ENCODE measurements at places on chromosomes 12 and 14. TPM values are rescaled to one million over a fixed set of nuclear protein-coding genes. Genes with fewer than 3 reads are reported as not detected.

GRCh38 chr12:130425698-130426245, 88.1 kb downstream of the PIWIL1 start:
- DNase-seq: no peak

DNA sequence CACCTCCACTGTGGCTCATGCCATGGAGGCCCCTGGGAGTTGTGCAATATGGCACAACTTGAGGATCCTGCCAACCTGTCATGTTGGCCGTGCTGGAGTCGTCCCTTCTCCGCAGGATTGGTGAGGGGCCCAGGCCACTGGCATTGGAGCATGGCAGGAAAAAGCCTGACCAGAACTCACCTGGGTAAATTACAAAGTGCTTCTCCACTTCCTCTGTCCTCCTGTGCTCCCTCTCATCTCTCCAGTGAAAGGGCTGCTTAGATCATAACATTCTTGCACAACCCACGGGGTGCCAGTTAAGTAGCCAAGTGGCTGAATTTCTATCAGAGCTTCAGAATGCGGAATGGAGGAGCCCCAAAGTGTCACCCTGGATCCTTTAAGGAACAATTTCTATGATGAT, 381.0 kb downstream of the DPF3 start:
- DNase-seq: no peak

DNA sequence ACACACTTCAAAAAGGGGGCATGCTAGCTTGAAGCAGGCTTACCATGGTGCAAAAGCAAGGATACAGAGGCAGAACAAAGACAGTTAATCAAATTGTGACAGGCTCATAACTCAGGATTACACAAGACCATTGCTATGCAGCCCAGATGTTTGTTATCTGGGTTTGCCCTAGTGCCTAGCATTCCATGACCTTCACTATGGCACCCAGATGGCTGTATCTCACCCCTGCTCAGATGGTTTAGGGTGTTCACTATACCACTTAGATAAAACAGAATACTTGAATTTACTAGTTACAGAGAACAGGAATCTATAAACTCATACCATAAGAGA, 56.2 kb downstream of the SDR9C7 start:
- DNase-seq: no peak

- DNase-seq: no peak
Observed at GRCh38 chr14:35385042-35385839, 19.3 kb downstream of the NFKBIA start.

DNA sequence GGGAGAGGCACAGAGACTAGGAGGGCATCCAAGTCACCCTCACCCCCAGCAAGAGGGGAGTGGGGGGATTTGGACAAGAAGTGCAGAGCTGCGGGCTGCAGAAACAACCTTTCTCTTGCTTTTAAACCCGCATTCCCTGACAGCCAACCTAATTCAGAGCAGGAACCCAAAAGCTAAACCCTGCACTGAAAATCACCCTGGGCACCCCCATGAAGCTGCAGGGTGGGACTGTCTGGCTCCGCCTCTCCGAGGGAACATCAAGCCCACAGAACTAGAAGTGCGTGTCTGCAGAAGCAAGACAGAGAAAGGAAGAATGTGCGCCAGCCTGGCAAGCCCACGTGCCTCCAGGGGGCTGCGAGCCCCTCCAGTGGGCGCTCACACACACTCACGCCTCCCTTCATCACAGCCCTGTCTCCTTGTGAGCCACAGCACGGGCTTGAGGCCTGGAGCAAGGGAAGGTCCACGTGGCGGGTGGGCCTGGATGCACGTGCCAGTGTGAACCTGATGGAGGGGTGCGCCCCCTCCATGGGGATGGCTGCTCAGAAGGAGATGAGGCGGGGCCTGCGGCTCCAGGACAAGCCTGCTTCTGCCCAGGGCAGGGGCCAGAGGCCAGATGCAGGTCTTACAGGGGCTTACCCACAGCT, 27.8 kb upstream of the PNMA1 start:
- DNase-seq: no peak

DNA sequence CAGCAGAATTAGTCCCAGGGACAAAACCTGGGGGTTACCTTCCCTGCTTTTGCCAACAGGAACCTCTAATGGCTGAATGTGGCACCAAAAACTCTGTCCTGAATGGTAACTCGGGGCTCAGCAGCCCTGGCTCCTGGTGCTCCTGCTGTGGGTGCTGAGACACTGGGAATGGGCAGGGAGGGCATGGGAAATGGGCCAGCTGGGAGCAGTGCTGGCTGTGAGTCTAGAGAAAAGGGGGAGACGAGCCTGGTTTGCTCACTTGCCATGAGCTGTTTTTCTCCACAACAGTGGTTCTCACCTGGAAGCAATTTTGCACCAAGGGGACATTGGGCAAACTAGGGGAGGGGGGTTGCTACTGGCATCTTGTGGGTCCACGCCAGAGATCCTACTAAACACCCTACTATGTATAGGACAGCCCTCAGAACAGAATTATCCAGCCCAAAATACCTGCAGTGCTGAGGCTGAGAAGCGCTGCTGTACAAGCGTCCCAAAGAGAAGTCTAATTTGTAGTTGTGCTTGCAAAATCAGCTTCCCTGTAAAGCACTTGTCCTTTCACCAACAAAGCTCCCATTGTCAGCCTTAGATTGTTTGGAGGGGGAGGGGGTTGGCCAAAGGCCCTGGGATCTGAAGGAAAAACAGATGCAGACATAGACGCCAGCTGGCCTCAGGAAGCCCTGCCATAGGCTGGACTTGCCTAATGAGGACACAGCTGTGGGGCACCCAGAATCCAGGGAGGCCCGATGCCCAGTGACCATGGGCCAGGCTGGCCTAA, 3.6 kb downstream of the LRRC74A start:
- no peak for DNase-seq

- no peak for DNase-seq
Observed at GRCh38 chr12:28563286-28563685, 373.0 kb downstream of the CCDC91 start.

- DNase-seq: no peak
Observed at GRCh38 chr12:88509347-88509746, 70.9 kb downstream of the KITLG start.

DNA sequence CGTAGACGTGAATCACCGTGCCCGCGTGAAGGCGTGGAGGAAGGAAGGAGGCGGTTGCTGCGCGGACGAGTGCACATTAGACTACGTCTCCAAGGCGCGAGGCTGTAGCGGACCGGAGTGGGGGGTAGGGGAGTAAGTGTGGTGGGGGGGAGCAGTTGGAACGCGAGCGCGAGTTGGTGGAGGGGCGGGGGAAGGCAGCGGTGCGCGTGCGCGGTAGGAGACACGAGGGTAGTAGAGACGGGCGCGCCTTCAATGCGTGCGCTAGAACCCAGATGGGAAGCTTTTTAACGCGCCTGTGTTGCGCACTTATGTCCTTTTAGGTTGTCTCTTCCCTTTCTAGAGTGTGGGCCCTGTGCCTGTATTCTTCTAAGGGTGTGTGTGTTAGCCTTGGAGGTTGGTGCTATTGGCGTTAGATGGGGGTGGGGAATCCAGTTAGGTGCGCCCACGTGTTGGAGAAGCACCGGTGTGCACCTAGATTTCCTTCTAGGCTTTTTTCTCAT, 604 bp downstream of the EIF4B start:
- DNase-seq: peak; percentile 50

GRCh38 chr12:25566202-25566949, 13.3 kb upstream of the LMNTD1 start:
- DNase-seq: no peak

DNA sequence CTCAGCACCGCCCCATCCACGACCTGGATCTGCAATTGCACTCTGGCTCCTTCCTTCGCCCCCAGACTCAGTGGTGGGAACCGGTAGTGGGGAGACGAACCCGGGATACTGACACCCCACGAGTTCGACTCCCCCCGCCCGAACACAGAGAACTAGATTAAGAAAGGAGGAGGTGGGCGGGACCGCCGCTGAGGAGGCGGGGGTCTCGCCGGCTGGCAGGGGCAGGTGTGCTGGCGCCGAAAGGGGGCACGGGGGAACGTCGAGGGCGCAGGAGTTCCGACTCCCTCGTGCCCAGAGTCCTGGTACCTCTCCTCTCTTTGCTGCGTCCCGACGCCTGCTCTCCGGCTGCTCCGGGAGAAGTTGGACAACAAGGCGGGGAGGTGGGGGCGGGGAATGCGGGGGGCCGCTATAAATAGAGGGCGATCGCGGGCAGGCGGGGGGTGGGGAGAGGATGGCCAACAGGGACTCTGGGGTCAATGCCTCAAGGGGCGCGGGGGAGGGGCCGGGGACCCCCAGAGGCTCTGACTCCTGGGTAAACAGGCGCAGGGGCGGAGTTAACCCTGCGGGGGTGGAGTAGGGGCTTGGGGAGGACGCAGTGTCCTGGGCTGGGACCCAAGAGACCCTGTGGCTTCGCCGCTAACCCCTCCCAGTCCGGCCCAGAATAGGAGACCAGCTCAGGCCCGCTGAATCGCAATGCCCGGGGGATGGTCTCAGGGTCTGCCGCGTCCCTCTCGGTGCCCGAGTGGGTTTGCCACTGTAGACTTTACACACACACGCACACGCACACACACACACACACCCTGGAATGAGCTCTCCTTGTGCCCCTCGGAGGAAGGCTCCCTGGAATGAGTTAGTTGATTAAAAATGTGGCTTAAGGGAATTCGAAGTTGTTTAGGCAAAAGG, 761 bp upstream of the NDRG2 start:
- DNase-seq: no peak

- DNase-seq: no peak
Observed at GRCh38 chr14:58492044-58492443, 64.5 kb downstream of the KIAA0586 start.

DNA sequence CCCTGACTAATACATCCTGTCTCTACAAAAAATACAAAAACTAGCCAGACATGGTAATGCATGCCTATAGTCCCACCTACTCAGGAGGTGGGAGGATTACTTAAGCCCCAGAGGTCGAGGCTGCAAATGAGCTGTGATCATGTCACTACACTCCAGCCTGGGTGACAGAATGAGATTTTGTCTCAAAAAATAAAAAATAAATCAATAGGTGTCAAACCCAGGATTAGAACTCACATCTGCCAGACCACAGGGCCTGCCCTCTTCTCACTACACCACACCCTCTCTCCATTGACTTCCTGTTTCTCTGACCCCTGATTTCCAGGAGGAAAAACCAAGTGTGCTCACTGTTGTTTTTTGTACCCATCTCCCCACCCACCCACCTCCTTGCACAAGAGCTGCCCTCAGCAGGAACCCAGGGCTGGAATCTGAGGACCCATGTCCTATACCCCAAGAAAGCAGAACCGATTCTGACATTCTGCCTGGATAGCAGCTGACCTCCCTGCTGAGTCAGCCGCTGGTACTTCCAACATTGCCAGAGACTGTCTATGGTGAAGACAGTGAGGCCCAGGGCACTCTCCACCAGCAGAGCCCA, 6.2 kb downstream of the CMKLR1 start:
- DNase-seq: no peak

DNA sequence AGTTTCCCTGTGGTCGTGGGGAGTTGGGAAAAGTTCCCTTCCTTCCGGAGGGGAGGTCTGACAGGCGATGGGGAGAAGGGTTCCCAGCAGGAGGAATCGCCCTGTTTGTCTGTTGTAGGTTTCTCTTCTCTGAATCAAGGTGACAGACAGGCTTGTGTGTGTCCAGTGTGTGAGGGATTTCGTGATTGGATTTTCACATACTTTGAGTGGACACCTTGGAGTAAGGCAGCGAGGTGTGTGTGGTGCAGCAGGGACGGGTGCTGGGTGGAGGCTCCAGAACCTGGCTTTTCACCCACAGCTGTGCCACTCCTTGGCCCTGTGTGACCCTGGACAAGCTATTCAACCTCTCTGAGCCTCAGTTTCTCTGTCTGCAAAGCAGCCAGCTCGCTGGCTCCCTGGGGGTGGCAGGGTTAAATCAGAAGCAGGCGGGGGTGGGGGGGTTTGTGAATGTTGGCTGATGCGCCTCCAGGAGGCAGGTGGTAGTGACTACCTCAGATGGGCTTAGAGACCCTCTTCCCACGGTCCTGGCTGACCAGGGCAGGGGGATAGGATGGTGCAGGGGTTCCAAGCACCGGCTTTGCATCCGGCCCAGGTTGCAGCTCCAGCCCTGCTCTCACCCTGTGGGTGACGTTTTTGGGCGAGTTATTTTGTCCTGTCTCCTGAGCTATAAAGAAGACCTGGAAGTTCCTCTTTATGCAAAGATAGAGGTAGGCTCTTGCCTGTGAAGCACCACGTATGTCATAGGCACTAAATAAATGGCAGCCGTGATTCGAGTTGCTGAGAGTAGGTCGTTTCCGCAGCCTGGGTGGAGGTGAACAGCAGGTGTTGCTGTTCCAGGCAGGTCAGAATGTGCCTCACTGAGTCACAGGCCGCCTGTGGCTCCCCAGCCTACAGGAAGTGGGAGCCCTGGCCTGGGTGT, 679 bp downstream of the BDKRB2 start:
- DNase-seq: no peak

- DNase-seq: no peak
Observed at GRCh38 chr12:50181691-50182090, 14.5 kb upstream of the CERS5 start.

DNA sequence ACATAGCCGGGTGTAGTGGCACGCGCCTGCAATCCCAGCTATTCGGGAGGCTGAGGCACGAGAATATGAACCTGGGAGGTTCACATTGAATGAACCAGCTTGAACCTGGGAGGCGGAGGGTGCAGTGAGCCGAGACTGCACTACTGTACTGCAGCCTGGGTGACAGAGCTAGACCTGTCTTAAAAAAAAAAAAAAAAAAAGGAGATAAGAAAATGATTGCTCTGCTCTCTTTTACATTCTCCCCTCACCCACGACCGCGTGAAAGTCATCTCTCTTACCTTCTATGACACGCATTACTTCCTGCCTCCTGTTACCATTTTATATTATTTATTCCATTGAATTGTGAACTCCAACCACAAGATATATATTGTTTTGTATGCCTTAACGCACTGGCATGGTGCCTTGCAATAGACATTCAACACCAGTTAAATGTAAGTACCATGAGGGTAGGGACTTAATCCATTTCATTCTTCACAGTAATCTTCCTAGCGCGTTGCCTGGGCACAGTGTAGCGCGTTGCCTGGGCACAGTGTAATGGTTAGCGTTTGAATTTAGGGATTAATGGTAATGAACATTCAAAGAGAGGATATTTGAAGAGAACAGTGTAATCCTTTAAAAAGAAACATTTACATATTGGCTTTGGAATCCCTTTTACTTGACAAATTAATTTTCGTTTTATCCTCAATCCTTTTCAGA, 2.7 kb downstream of the RAP1B start:
- DNase-seq: no peak

DNA sequence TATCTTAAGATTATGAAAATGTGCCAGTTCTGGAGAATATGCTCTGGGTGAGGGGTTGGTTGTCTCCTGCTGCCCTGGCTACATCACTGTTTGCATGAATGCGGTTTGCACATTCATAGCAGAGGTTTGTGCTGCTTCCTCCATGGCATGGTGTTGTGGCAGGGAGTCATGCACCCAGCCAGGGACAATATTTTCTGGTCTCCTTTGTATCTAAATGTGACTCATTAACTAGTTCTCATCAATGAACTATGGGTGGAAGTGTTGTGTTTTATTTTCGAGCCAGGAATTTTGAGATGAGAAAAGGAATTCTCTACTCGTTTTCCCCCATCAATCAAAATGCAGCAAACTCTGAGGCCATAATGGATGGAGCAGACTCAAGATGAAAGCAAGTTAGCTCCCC, 527.3 kb downstream of the SNAPC1 start:
- no peak for DNase-seq

Gene CD163L1
- total RNA-seq: not detected

Gene TAS2R10
- 0.23 TPM for total RNA-seq

Gene BTBD6
- total RNA-seq: 0.26 TPM

Gene TAS2R50
- total RNA-seq: 0.18 TPM

Gene TXNDC16
- 4.9 TPM for total RNA-seq

Gene PPP1R36
- 0.69 TPM for total RNA-seq

Gene ANO4
- total RNA-seq: not detected

Gene AMN
- total RNA-seq: 0.44 TPM
